AG08396 (cell line): ENCODE measurements at places on chromosomes 3 and 15.

DNA sequence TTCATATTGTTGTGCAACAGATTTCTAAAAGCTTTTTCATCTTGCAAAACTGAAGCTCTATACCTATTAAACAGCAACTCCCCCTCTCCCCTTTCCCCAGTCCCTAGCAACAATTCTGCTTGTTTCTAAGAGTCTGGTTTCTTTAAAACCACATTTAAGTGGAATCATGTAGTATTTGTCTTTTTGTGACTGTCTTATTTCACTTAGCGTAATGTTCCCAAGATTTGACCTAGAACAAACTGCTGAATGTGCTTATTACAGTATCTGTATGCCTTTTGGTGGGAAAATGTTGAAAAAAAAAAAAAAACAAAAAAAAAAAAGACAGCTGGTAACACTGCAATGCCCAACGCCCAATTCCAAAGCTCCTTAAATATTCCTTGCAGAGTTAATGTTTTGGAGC, 19.5 kb upstream of the SPESP1 start:
- no peak for DNase-seq

- peak; percentile 92 for DNase-seq
Observed at GRCh38 chr15:40928821-40929659, at the start of gene DLL4. Gene DLL4, plus strand, starts transcription at chr15:40929340. Its CDS starts 329 bp downstream, at chr15:40929669.

DNA sequence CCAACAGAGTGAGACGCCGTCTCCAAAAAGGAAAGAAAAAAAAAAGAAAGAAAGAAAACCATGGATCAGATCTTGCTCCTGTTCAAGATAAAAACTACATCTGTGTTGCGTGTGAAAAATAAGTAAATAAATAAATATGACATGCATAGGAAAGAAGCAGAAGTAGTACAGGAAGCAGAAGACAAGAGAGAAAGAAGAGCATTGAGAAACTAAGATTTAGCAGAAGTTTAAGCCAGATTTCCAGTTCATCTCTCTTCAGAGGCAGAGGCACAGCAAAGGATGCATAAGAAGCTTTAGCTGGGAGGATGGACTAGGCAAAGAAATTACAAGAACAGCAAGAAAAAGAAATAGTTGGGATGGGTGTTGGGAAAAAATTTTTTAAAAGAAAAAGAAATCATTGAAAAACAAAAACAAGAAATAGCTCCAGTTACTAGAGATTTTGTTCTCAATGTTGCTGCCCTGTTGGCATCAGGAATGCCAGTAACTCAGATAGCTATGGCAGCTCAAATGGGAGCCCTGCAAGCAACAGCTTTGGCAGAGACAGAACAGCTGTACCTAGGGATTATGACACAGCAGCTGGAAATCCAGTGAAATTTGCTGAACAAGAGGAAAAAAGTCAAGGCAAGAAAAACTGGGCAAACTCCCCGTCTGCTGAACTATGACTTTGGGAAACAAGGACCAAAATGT, 17.3 kb downstream of the AP3S2 start:
- no peak for DNase-seq

DNA sequence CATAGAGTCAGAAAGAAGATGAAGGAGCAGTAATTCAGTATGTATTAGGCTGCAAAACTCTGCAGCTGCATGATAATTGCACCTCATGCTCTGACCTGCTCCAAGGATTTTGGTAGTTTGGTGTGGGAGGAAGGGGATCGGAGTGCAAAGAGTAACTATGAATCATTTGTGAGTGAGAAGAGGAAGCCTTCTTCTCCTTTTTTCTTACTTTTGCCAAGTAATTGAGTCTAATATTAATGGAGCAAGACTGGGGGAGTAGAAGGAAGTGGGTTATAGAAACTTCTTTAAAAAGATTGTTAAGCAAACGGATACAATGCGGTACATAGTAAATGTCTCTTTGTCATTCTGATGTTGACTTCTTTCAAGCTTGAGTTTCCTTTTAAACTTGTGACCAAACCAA, 276.5 kb downstream of the EDEM1 start:
- no peak for DNase-seq

GRCh38 chr3:191339316-191339917, 9.1 kb upstream of the UTS2B start:
- DNase-seq: no peak

- no peak for DNase-seq
Observed at GRCh38 chr15:96703794-96704550, 373.5 kb downstream of the NR2F2 start.

DNA sequence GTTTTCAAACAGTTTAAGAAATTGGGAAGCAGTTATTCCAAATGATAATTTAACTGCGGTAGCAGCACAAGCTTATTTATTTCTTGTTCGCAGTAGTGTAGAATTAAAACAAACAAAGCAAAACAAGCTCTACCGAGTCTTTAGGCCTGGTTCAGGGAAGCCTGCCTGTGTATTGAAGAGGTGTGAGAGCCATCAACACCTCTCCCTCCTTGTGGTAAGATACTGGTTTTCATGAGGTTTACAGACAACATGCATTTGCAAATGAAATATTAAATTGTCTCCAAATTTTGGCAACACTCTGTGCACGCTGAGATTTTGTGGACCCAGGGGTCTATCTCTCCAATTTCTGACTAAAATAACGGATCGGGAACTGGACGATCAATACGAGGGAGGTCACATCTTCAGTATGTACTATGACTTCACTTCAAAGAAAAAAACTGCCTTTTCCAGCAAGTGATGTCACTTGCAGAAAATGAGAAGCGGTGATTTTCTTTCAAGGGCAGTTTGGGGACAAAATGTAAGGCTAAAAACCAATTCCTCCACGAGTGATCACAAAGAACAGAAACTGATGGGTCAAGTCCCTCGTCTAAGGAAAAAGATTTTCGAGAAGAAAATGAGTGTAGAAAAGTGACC, 721 bp downstream of the ATR start:
- no peak for DNase-seq

GRCh38 chr3:72034986-72035385, 250.0 kb upstream of the PROK2 start:
- no peak for DNase-seq

- no peak for DNase-seq
Observed at GRCh38 chr15:57477736-57478522, 101.6 kb downstream of the CGNL1 start.

DNA sequence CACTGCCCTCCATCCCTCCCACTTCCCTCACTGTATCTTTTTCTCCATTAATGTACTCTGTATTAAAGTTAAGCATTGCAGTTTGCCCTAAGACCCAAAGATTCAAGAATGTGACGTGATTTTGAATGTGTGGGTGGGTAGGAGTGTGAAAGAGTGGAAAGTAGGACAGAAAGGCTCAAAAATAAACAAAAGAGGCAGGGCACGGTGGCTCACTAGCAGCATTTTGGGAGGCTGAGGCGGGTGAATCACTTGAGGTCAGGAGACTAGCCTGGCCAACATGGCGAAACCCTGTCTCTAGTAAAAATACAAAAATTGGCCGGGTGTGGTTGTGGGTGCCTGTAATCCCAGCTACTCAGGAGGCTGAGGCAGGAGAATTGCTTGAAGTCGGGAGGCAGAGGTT, 18.4 kb downstream of the TFRC start:
- DNase-seq: no peak

DNA sequence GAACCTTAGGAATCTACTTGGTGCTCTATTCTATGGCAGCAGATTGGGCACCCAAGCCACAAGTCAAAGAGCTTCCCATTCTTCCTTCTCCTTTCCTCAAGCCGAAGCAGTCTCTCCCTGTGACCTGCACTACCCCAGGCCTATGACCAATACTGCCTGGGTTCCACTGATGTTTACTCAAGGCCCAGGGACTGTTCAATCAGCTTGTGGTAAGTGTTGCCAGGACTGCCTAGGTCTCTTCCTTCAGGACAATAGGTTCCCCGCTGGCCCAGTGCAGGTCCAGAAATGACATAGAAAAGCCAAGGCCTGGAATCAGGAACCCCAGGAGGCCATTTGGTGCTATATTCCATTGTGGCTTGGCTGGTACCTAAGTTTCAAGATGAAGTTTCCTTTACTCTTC, 397.9 kb downstream of the ZIC4 start:
- DNase-seq: no peak

GRCh38 chr3:32226875-32227500, 11.5 kb upstream of the CMTM8 start:
- no peak for DNase-seq

GRCh38 chr3:55634345-55634744, 147.2 kb upstream of the WNT5A start:
- DNase-seq: no peak

- DNase-seq: no peak
Observed at GRCh38 chr3:100719136-100719535, 9.8 kb downstream of the TFG start.

DNA sequence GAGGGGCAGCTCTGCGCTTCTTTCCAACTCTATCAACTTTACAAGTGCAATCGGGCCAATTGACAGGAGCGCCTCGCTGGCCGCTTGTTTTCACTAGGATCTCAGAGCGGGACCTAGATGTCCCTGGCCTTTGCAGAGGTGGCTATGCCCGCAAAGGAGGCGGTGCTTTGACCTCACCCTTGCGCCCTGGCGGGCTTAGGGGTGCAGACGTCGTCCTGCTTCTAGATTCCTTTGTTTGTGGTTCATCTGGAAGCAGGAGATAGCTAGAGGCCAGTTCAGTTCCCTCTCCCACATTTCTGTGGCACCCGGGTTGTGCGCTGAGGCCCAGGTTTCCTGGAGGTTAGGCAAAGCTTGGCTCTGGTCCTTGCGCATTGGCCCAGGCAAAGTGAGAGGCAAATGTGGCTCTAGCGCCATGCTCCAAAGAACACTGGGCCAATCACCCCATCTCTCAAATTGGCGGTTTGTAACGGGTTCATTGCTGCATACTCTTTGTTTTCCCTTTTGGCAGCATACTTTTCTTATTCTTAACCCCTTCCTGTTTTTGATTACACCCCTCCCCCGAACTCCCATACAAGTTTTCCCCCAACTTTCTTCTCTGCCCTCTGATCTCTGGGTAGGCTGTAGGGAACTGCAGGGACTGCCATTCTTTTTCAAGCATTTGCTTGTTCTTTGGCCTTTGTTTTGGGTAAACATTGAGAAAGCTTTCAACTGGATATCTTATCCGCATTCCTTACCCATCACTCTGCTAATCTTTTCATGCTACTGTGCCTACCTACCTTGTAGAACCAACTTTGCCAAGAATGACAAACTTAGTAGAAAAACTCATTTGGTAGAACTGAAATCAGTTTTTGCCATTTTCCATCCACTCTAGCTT, 1.4 kb downstream of the PPM1L start:
- no peak for DNase-seq

GRCh38 chr3:10835406-10835805, 19.4 kb downstream of the SLC6A11 start:
- no peak for DNase-seq

GRCh38 chr3:194865615-194866014, 179.9 kb downstream of the FAM43A start:
- DNase-seq: no peak

DNA sequence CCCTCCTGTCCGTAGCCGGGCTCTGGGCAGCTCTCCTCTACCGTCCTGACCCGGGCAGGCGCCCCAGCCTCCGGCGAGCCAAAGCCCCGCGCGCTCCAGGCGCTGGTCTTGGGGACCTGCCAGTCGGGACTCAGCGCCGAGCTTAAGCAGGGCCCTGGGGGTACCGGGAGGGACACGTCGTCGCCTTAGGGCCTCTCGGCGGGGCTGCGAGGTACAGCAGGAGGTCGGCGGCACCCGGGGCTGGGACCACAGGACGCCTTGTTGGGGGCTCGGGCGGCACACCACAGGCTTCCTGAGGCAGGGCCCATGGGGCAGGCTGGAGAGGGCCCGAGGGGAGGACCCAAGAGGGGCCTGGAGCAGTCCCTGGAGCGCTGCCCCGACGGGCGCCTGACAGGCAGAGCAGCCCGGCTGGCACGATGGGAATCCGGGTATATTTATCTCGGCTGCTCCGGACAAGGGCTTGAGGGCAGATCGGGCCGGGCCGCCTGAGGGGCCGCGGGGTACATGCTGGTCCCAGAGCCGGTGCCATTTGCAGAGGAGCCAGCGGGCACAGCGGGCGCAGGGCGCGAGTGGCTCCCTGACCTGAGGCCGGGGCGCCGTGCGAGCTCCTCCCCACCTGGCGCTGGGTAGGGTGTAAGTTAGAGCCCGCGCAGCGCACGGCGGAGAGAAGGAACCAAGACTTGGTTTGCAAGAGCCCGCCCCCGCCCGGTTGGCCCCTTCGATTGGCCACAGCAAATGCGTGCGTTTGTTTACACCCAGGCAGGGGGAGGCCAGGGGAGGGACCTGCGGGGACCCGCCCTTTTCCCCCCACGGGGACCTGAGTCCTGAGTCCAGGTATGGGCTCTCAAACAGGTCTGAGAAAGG, 574 bp downstream of the SLC38A3 start:
- DNase-seq: no peak
